ENCODE measurements at places on chromosomes 3 and 15.

DNA sequence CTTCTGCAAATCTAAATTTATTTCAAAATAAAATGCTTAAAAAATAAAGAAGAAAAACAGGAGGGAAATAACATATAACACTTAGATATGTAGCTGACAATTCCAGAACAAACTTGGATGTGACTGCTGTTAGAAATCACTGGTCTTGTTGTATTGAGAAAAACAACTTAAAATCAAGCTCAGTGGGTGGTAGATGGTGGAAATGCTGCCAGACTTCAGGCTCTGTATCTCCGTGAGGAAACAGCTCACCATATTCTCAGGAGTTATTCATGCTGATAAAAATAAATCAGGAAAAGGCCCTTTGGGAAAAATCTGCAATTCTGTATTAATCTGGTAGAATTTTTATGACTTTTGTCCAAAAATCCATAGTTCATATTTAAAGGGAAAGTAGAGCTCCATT lies 477.6 kb downstream of the RAP2B start:
- DNase-seq, result no peak

DNA sequence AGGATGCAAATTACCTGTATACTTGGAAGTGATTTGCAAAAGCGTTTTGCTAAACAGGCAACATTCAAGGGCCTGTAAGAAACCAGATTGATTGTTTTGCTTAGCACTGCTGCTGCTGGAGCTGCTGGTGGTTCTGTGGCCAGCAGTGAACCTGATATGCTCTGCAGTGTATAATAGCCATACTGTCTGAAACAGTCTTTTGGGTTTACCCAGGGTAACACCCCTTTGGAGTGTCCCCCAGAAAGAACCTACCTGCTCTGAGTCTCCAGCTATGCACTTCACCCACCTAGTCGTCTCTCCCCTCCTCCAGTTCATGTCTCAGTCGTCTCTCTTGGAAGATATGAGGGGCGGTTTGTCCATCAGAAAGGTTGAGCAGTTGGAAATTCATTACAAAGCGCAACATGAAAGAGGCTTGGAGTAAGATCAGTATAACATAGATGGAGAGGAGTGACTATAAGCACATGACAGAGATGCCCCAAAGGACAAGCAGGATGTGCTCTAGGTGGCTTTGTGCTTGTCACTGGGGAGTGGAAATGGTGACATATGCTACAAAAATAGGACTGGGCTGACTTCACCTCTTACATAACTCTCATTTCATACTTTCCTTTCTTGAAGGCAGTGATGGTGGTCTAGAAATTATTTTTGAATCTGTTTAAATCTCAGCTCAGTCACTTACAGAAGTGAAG lies 3.8 kb downstream of the MKRN2 start:
- DNase-seq, result no peak

DNA sequence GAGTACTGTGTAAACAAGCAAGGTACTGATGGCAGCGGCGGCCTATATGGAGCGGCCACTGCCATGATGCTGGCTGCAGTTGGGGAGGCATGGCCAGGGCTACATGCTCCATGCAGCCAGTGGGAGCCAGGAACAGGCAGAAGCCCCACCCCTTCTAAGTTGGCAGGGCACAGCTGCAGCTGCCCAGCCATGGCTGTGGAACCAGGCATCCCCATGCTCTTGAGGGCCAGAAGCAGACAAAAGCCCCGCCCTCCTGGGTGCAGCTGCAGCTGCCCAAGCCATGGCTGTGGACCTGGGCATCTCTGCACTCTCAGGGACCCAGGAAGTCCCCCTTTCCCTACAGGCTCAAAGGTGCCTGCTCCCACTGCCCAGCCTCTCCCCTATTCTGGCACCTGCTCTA lies 150.9 kb downstream of the FMN1 start:
- no peak for DNase-seq

DNA sequence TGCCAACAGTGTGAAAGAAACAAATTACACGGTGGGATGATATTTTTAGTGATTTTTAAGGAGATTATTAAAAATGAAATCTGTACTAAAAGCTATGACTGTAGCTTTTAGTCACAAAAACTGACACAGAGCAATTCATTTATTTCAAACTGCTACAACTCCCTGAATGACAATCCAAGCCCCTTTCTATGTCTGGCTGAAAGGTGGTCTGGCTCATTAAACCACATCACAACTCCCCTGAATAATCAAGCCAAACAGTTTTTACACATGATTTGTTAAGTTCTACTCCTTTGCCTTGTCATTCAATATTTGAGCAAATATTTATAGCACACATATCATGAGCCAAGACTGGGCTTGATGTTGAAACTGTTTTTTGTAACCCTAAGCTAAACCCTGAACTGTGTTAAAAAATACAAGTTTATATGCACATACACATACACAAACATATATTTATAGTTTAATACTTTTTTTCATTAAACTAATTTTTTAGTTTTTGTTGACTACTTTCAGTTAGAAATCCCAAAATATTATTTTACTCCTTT lies 125.5 kb downstream of the RBMS3 start:
- no peak for DNase-seq

GRCh38 chr3:2172561-2173171 lies 74.0 kb downstream of the CNTN4 start:
- DNase-seq, result no peak

GRCh38 chr15:84883916-84884781 lies at the start of gene SLC28A1:
TSS of gene SLC28A1 (plus strand) at chr15:84884662. CDS start at chr15:84887761, 3,099 bp downstream.
- no peak for DNase-seq

DNA sequence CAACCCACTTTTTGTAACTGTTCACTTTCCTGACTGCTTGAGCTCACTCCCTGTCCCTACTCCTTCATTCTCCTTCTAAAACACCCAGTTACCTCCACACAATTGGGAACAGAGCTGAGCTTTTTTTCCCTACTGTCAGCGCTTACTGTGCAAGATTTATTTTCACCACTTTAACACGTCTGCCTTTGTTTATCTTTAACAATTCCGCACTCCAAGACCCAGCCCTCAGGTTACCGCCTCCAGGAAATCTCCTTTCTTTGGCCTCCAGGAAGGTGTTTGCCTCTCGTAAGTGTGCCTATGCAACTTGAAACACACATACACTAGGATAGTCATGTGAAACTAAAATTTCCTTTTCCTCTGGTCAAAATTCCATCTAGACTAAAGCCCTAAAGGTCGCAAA lies 271.9 kb upstream of the TPRG1 start:
- DNase-seq, result no peak

DNA sequence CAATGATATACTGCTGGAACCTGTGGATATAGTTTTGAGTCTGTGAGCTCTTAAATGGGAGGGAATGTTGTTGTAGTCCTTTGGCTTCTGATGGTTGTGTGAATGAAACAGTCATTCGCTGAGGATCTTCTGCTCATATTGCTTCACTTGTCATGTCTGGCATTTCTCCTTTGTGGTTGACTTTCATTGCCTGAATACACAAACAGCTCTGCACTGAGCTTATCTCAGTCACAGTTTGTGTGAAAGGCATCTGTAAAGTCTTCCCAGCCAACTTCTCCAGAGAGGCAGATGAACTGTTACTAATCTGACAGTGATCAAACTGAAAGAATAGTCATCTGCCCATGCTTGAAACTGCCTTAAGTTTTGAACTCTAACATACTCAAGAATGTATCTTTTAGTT lies 59.8 kb downstream of the TMED3 start:
- DNase-seq, result no peak

DNA sequence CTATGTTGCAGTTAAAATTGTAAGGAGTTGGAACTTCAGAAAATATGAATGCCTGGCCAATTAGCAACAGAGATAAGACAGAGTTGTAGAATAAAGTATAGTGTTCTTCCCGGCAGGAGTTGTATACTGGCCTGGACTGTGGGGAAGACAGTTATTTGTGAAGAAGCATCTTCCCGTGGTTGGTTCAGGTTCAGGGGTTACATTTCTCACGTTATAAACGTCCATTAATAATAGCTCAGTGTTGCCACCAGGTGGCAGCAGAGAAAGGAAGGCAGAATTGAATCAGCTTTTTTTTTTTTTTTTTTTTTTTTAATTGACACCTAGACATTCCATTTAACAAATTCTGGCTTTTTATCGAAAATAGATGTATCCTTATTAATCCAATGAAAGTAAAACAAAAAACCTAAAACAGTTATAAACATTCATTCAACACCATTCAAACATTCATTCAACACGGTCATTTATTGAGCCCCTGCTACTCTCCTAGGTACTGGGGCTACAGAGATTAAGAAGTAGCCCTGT lies 66.4 kb upstream of the NR2E3 start:
- peak; percentile 34 for DNase-seq

DNA sequence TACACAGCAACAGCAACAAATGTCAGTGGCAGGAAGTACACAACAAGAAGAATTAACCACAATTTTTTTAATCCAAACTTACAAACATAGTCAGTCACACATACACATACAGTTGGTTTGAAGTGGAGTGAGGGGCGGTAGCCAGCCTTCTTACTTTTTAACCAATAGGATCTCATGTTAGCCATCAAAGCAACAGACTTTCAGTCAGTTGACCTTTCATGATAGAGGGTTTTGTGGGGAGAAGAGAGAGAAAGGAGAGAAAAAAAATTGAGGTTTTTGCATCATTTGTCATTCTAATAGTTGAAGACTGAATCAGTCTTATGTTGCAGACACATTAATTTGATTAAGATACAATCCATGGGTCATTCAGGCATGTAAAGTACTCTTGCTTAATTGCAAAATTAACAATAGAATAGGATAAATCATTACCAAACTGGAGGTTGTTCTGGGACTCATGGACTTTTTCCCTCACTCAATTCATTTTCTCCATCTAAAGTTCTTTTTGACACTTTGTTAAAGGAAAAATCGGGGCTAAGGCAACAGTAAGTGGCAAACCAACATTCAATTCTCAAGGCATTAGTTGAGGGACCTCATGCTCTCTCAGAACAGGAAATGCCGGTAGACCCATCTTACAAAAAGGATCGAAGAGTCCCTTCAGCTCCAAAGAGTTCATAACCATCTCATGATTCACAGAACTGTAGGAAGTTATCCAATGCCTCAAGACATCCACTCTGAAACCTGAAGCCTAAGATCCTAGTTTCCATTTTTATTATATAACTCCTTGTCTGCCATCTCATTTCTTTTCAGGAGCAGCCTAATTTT lies 159.5 kb upstream of the LPP start:
- DNase-seq, result no peak

GRCh38 chr3:185732782-185733181 lies 92.1 kb downstream of the IGF2BP2 start:
- no peak for DNase-seq

DNA sequence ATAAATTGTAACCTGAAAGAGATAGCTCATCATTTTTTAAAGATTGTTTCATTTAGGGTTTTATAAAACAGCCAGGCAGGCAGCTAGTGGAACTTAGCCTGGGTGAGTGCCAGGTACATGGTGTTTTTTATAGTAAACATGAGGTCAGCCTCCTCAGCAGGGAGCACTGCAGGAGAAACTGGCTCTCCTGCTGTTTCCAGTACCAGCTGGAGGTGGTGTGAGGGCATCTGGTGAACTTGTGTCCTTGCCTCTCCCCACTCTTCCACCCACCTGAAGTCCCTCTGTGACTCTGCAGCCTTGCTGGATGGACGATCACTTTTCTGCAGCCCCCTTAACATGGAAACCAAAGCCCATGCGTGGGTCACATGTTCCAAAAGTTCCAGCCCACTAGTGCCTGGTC lies 128.4 kb downstream of the FAM174B start:
- DNase-seq, result no peak

GRCh38 chr15:33201491-33202231 lies 7.1 kb upstream of the FMN1 start:
- peak; percentile 13 for DNase-seq

DNA sequence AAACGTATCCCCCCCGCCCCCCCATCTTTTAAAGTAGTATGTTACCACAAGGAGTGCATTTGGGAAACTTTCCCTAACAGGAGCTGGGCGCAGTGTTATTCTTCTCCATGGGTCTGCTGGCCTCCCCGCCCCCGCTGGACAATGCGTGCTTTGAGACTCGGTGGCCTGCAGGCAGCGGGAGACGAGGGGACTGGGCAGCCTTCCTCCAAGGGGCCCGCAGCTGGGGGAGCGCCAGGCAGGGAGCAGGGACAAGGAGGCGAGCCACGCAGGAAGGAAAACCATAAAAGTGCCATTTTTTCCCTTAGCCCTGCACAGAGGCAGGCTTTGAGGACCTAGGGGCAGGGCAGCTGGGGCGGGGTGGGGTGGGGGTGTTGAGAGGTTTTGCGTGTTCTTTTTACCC lies 14.1 kb downstream of the SOX2 start:
- DNase-seq, result no peak

- DNase-seq, result no peak
Observed at GRCh38 chr15:93372865-93373223, 283.8 kb upstream of the RGMA start.

- DNase-seq, result no peak
Observed at GRCh38 chr3:145942052-145942451, 218.9 kb downstream of the PLOD2 start.

- DNase-seq, result no peak
Observed at GRCh38 chr3:186105543-186105942, 3.3 kb downstream of the ETV5 start.

- no peak for DNase-seq
Observed at GRCh38 chr3:159253860-159254259, 452.0 kb downstream of the MFSD1 start.

GRCh38 chr3:127590282-127590592 lies 296 bp downstream of the TPRA1 start:
- no peak for DNase-seq

DNA sequence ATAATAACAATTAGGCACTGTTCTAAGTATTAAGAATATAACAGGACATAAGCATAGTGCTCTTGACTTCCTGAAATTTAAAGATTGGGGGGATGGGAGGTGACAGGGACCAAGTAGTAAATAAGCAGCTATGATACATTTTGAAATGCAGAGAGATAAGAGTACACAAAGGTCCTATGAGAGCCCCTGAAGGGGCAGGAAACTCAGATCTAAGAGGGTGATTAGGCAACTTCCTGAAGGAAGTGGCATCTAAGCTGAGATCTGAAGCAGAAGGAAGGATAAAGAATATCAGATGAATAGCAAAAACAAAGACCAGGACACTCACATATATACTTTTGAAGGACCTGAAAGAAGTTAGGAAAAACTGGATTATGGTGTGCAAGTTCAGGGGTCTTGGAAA lies 415.2 kb upstream of the FRG2C start:
- DNase-seq, result no peak

DNA sequence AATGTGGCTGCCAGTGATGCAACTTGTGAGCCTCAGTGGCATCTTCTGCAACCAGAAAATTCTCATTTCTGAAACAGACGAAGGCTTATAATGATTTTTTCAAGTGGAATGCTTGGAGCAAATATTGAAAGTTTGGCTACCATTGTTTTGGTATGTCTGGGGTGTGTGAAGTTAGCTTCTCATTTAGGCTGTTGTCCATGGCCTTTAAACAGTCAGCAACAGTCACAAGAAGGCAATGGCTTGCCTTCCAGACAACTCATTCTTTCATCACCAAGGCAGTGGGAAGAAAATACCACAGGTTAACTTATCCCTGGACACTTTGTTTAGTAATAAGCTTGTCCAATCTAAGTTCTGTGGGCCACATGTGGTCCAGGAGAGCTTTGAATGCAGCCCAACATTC lies 4.7 kb upstream of the BNC1 start:
- no peak for DNase-seq

DNA sequence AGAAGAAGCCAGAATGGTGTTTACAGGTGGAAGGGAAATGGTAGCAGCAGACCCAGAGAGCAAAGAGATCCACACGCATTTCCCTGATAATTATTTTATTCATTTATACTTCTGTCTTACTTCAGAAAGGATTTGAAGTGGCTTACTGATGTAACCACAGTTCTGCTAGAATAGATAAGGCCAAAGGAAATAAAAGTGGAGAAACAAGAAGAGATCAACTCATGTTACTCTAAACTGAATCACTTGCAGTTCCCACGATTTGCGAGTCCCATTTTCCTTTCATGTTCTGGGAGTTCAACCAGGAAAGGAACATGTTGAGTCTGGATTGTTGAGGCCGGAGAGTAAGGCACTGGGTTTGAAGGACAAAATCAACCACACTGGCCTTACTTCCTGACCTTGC lies 151.8 kb downstream of the MYRIP start:
- DNase-seq, result no peak

Measured in progenitor cell of endocrine pancreas (in vitro differentiated cells).